ENCODE measurements at places on chromosomes 5 and 9. TPM values are rescaled to one million over a fixed set of nuclear protein-coding genes. Genes with fewer than 3 reads are reported as not detected.

DNA sequence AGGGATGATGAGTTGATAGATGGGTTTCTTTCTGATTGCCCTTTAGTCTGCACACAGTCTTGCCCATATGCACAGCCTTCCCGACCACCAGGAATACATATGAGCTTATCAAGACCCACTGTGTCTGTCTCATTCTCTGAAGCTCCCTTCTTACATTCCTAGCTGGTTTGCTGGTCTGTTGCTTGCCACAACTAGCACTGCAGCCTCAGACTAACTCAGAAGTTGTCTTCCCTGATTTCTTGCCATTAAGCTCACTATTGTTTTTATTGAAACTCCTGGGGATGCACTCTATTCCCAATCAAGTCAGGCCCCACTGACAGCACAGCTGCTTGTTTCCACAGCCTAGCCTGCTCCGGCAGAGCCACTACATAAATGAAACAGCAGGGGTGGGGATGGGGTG lies 97.5 kb downstream of the SAXO1 start:
- DNase-seq, result no peak

GRCh38 chr5:157511651-157512644 lies 51.9 kb downstream of the NIPAL4 start:
- peak; percentile 49 for DNase-seq

The CREB3 gene
- 44.0 TPM for polyA plus RNA-seq

DNA sequence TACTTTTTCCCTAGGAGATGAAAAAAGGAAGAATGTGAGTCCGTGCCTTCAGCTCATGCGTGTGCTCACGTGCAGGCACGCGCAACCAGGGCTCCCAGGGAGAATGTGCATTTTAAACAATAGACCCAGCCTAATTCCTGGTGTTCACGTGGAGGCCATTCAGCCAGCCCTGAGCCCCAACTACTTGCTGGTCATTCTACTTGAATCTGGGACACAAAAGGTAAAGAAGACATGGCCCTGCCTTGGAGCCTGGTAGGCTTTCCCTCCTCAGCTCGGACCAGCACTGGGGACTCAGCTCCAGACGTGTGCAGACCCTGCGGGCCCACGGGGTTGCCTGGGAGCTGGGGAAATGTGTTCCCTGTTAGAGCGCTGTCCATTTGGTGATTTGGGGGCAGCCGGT lies 125.5 kb downstream of the MVB12B start:
- no peak for DNase-seq

DNA sequence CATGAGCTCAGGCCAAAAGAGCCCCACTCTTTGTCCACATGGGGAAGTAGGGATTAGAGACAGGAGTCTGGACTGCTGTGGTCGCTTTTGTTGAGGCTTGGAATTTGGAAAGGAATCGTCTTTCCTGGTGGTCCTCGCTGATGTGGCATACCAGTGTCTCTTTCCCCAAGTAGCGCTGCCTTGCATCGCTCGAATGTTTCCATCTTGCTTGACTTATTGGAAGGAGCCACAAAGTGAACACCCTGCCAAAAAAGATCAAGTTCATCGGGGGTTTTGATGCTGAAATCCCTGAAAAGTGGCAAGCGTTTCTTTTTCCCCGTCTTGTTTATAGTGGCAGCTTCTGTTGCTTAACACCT lies 161.3 kb downstream of the MACROH2A1 start:
- DNase-seq, result no peak

GRCh38 chr5:123732257-123732656 lies 220.3 kb downstream of the CSNK1G3 start:
- no peak for DNase-seq

DNA sequence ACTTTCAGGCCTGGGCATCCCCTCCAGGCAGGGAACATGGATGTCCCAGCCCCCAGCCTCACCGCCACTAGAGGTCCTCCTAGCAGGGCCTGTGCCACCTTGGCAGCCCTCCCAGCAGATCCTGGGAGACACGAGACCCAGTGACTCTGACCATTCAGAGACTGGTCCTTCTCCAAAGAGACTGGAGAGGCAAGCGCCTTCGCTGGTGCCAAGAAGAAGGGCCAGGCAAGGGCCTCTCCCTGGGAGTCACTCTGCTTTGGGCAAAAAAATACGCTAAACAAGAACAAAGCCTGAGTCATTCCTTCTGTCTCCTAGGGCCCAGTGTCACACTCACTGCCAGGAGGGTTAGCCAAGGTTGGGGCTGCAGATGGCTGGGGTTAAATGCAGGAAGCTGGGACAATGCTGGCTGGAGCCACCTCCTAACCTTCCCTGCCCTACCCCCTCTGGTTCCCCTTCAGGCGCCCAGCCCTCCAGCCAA lies 35.3 kb upstream of the SMIM23 start:
- DNase-seq, result no peak

DNA sequence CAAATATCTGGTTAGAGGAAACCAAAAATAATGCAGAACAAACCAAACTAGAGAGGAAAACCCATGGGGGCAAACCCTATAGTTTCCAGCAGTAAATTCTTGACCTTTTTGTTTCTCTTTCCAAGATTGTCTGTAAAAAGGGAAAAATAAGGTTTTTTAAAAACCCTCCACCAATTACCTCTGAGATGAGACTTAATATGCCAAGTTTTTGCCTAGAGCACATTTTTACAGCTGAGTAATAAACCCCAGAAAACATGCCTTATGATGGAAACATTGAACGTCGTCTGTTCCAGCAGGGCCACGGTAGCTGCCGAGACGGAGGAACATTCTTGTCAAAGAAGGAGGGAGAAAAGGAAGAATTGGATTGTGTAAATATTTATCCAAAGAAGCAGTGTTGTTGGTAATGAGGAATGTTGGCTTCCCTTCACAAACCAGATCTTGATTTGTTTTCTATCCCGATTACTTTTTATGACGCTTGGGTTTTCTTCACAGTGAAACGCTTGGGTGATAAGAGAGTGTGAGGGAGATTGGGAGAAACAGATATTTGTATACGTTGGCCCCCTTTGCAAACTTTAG lies 17.3 kb upstream of the MSX2 start:
- DNase-seq, result no peak

The PRR16 gene
- polyA plus RNA-seq, result 1.8 TPM

DNA sequence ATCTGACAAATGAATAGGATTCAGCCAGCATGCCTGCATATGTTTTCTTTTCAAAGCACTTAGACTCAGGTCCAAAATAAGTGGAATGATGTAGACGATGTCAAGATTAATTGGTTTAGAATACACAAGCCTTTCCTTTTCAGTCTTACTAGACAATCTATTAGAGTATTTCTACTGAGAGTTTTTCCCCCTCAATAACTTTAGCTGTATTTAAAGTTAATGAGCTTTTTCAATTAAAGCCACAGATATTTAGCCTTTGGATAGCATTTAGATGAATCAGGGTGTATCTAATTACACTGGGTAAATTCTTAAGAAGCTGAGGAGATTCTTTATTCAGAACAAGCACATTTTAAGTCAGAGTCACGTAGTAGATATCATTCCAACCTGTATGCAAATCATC lies 198.7 kb upstream of the MPDZ start:
- DNase-seq, result no peak

The ADAMTS6 gene
- 2.3 TPM for polyA plus RNA-seq

The GCNT4 gene
- polyA plus RNA-seq, result 13.0 TPM

DNA sequence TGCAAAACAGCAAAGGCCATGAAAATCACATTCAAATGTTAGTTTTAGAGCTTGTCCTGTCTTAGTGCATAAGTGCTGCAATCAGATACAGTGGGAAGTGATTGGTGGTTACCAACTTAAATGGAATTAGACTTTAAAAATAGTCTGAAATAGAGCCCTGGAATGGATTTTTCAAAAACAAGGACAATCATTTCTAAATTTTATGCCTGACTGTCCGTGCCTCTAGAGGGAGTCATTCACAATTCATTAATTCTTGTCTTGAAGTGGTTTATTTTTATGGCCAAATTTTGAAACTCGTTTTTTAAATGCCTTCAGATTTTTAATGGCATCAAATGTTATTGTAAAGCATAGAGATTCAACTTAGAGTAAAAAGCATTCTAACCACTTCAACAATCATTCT lies 561.8 kb upstream of the DAB2 start:
- DNase-seq, result no peak

- DNase-seq, result no peak
These were observed 33.9 kb downstream of the DOCK2 start for GRCh38 chr5:169670769-169671525.

DNA sequence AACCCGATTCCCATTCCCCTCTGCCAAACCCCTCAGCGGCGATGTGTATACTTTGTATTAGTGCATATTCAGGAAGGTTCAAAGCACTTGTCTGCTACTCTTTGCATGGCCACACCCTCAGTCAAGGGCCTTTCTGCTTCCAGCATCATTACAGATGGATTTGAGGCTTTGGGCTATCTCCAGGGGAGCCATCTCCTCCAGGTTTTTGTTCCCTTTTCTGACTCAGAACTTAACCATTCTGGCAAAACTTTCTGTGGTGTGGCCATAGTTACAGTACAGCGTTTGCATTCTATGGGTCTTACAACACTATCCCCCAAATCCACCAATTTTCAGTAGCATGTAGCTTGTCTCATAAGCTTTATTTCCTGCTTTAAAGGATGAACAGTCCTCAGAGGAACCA lies 36.0 kb upstream of the SVEP1 start:
- DNase-seq, result no peak

The CERCAM gene
- 43.8 TPM for polyA plus RNA-seq

DNA sequence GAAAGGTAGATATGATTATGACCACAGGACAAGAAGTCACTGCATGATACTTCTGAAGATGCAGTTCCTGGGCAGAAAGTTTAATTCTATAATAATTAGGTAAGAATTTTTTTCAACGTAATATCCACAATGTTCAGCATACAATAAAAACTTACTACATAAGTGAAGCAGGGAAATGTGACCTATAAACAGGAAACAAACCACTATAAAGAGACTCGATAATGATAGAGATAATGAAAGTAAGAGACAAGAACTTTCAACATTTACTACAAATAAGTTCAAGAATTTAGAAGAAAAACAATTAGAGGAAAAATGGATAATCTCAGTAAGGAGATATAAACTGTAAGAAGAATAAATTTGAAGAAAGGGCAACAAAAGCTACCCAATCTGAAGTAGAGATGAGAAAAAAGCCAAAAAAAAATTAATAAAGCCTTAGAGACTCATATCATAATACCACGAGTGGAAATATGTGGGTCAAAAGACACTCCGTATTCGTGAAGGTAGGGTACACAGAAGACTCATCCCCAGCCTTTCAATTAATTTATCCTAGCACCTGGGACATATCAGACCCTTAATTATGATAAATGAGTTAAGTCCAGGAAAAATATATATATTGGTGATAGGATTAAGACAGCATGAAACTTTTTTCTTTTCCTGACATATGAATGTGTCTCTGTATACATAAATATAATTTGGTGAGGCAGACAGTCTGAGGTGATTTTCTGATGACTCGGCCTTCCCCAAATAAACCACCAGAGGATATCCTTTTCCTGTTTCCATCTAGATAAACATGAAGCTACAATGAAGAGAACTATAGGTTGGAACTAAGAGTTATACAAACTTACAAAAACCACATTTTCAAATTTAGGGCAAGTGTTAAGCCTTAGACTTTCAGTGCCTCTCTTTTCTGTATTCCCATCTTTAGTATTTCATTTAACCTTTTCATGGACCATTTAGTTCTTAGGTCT lies 120.4 kb downstream of the RAPGEF6 start:
- DNase-seq, result no peak

GRCh38 chr9:109101810-109102209 lies 17.9 kb downstream of the TMEM245 start:
- DNase-seq, result no peak

The KCNV2 gene
- 0.19 TPM for polyA plus RNA-seq

The MARCOL gene
- polyA plus RNA-seq, result not detected

The NOXA1 gene
- 8.3 TPM for polyA plus RNA-seq
